ENCODE measurements at places on chromosomes 4 and X. TPM values are rescaled to one million over a fixed set of nuclear protein-coding genes. Genes with fewer than 3 reads are reported as not detected.

GRCh38 chr4:7460566-7460965, 25.8 kb upstream of the PSAPL1 start:
- DNase-seq, result no peak

- no peak for DNase-seq
Measured at GRCh38 chr4:159758061-159758460, 655.2 kb downstream of the RAPGEF2 start.

- no peak for DNase-seq
Measured at GRCh38 chrX:54794795-54795194, 3.3 kb downstream of the ITIH6 start.

DNA sequence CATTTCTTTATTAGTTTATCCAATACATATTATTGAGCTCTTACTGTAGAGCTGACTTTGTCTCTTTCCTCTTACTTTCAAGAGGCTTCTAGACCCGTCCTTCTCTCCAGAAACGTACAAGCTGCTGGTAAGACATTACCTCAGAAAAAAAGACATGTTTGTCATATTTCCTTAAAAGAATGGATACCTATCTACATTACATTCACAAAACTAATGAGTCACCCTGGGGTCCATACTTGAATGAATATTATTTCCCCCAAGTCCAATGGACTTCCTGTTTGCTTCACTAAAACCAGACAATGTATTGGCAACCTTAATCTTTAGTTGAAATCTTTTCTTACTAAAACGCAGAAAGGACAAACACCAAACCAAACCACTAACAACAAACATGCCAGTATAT, 176.5 kb upstream of the CLNK start:
- DNase-seq, result no peak

GRCh38 chr4:182193311-182193710, 49.9 kb upstream of the TENM3 start:
- DNase-seq, result no peak

GRCh38 chr4:4759232-4759631, 100.2 kb upstream of the MSX1 start:
- DNase-seq, result no peak

- DNase-seq, result no peak
Measured at GRCh38 chr4:117968606-117969005, 65.7 kb upstream of the NDST3 start.

- no peak for DNase-seq
Measured at GRCh38 chr4:40720916-40721315, 28.8 kb upstream of the NSUN7 start.

- DNase-seq, result no peak
Measured at GRCh38 chr4:7854697-7855370, 84.8 kb downstream of the AFAP1 start.

The ADAM29 gene
- not detected for total RNA-seq

The S100G gene
- total RNA-seq, result not detected

DNA sequence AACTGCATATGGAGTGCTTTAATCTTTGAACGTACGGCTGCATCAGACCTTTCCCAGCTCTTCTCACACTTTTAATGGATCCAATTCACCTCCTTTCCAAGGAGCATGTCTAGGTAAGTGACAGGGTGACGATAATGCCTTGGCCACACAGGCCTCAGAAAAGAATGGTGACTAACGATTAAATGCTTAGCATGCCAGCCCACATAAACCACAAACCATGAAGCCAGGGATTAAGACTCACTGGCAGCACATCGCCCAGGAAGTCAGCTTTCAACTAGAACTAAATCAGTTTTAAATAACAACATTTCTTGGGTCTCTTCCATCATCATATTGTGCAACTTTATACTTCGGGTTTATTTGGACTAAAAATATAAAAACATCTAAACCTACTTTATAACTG, 28.7 kb downstream of the INPP4B start:
- DNase-seq, result no peak

The CLCN5 gene
- total RNA-seq, result 23.6 TPM

- DNase-seq, result no peak
Measured at GRCh38 chr4:81966676-81967075, 407.1 kb downstream of the HNRNPD start.

The ASB5 gene
- total RNA-seq, result not detected

The CSAG1 gene
- not detected for total RNA-seq

DNA sequence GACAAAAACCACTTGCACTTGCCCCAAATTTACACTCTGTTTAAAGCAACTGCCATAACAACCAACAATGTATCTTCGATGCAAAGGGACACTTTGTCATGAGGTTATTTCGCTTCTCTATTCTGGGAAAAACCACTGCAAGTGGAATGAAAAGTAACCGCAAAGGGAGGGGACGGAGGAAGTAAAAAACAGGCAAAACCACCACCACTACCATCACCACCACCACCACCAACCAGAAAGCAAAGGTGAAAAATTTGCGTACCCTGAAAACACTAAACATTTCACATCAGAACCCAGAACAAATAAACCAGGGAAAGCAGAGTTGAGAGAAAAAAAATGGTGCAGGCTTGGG, 1.2 kb upstream of the N4BP2 start:
- no peak for DNase-seq

The HTRA3 gene
- total RNA-seq, result 0.98 TPM

All from Panc1 (cell line).